CD4-positive, alpha-beta memory T cell (primary cell): ENCODE measurements at places on chromosomes 6 and 20. TPM values are rescaled to one million over a fixed set of nuclear protein-coding genes. Genes with fewer than 3 reads are reported as not detected.

DNA sequence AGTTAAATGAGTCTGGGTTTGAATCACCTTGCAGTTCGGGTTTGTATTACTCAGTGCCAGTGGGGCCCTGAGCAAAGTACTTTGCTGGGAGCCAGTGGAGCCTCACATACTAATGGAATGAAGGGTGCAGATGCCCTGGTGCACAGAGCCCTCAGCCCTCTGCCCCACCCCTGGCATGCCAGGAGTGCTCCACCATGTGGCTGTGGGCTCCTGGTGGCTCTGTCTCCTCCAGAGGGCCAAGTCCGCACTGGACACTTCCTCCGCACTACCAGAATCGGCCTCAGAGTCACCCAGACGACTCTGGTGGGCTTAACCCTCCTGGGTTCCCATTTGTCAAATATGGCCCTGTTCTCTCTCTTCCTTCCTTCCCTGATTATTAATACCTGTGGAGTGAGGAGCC is 94.0 kb downstream of the STK35 start:
- no peaks in the 10 kb centered on the region for H3K27me3 ChIP-seq
- H3K4me1 ChIP-seq: no peaks in the 10 kb centered on the region
- no peaks in the 10 kb centered on the region for H3K36me3 ChIP-seq
- DNase-seq: no peak

C20orf141 gene
- total RNA-seq: not detected

DNA sequence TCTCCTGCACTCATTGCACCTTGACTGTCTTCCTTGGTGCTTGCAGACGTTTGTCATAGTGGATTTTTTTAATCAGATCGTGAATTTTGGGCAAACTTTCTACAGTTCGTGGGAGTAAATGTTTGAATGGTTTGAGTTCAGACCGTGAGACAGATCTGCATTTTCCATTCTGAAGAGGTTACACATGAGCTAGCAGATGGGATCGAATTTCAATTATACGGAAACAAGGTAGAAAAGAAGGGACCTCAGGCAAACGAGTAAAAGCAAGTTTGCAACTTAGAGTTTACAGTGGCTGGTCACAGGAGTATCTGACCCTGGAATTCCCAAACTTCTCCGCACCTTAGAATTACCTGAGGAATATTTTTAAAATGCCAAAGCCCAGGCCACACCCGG is 17.2 kb upstream of the NCR2 start:
- no peak for DNase-seq
- H3K36me3 ChIP-seq: no peaks in the 10 kb centered on the region
- H3K27ac ChIP-seq: no peak overlapping the region
- H3K4me3 ChIP-seq: no peak overlapping the region
- peaks cover 7% of the 10 kb centered on the region for H3K4me1 ChIP-seq
- H3K27me3 ChIP-seq: no peaks in the 10 kb centered on the region

DNA sequence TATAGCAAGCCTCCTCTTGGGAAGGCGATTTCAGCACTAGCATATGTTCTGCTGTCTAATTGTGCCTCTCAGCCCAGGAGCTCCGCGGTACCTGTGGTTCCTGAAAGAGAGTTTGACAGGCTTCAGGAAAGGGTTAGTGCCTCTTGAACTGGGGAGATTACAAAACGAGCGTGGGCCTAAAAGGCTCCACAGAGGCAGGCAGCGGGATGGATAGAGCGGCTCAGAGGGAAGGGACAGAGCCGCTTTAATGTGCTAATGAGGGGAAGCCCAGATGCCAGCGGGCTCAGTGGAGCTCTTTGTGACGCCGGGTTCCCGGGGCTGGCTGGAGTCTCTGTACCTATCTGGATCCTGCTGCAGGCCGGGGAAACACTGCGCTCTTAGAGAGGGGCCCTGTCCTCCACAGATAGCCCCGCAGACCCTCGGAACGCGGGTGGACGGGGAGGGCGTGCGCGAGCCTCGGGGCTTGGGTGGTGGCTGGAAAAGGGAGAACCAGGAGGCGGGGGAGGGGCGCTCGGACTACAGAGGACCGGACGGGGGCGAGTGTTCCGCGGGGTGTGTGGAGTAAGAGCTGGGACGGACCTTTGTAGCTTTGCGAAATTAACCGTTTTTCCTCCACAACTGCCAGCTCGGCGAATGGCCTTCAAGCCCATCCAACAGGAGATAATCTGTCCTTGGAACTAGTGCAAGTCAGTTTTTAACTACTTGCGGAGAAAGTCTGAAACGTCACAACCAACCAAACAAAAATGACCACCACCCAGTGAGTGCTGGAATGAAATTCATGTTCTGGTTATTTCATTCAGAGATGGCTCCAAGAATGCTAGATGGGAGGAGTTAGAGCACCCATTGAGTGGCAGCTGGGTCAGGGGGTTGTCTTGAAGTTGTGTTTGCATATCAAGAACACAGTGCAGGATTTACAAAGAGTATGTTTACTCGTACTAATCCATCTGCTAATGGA is 13.0 kb downstream of the SLC35F1 start:
- no peak overlapping the region for H3K4me3 ChIP-seq
- peaks cover 5% of the 10 kb centered on the region for H3K27me3 ChIP-seq
- H3K4me1 ChIP-seq: no peaks in the 10 kb centered on the region
- no peaks in the 10 kb centered on the region for H3K36me3 ChIP-seq

DNA sequence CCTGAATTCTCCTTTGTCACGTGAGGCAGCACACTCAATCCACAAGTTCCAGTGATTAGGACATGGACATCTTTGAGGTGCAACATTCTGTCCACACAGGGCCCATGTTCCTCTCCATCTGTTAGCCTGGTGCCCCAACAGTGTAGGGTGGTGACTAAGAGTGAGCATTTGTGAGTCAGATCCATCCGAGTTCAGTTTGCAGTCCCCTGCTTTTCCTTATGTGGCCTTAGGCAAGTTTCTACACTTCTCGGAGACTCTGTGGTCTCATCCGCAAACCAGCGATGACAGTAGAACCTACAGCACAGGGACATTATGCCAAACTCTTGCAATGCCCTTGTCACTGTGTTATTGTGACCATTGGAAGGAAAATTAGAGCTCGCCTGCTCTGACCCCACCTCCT is 178.7 kb upstream of the CDH4 start:
- H3K4me1 ChIP-seq: no peaks in the 10 kb centered on the region
- DNase-seq: no peak
- H3K36me3 ChIP-seq: no peaks in the 10 kb centered on the region
- no peak overlapping the region for H3K4me3 ChIP-seq
- H3K27ac ChIP-seq: no peak overlapping the region
- H3K27me3 ChIP-seq: no peaks in the 10 kb centered on the region

DNA sequence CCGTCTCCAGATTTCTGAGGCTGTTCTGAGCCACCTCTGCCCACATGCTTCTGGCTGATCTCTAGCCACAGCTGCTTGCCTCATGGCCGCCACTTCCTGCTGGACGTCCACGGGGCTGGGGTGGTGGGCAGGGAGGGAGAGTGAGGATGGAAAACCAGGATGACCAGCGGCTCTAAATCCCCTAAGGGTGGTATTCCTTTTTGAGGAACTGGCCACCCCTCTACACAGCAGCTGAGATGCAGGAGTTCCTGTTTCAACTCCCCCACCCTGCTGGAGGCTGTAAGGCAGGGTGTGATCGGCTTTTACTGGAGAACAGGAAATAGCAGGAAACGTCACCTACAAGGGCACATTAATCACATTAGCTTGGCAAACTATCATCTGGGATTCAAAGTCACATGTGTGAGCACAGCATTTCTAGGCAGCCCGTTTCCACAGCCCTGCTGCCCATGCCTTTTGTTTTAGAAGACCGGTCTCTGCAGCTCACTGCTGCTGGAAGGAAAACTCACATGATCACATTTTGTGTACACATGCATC is 181.6 kb upstream of the ECI2 start:
- no peaks in the 10 kb centered on the region for H3K4me1 ChIP-seq
- no peak for DNase-seq
- no peaks in the 10 kb centered on the region for H3K36me3 ChIP-seq
- H3K27ac ChIP-seq: no peak overlapping the region

- H3K36me3 ChIP-seq: no peaks in the 10 kb centered on the region
- no peak overlapping the region for H3K27ac ChIP-seq
- no peaks in the 10 kb centered on the region for H3K4me1 ChIP-seq
- no peak overlapping the region for H3K4me3 ChIP-seq
- H3K27me3 ChIP-seq: no peaks in the 10 kb centered on the region
These were observed 191.1 kb downstream of the FOXC1 start for GRCh38 chr6:1800845-1801244.

- H3K27me3 ChIP-seq: peaks cover 8% of the 10 kb centered on the region
- H3K36me3 ChIP-seq: no peaks in the 10 kb centered on the region
- H3K27ac ChIP-seq: no peak overlapping the region
- H3K4me1 ChIP-seq: peaks cover 3% of the 10 kb centered on the region
These were observed 146.6 kb downstream of the SOBP start for GRCh38 chr6:107636486-107636885.

DNA sequence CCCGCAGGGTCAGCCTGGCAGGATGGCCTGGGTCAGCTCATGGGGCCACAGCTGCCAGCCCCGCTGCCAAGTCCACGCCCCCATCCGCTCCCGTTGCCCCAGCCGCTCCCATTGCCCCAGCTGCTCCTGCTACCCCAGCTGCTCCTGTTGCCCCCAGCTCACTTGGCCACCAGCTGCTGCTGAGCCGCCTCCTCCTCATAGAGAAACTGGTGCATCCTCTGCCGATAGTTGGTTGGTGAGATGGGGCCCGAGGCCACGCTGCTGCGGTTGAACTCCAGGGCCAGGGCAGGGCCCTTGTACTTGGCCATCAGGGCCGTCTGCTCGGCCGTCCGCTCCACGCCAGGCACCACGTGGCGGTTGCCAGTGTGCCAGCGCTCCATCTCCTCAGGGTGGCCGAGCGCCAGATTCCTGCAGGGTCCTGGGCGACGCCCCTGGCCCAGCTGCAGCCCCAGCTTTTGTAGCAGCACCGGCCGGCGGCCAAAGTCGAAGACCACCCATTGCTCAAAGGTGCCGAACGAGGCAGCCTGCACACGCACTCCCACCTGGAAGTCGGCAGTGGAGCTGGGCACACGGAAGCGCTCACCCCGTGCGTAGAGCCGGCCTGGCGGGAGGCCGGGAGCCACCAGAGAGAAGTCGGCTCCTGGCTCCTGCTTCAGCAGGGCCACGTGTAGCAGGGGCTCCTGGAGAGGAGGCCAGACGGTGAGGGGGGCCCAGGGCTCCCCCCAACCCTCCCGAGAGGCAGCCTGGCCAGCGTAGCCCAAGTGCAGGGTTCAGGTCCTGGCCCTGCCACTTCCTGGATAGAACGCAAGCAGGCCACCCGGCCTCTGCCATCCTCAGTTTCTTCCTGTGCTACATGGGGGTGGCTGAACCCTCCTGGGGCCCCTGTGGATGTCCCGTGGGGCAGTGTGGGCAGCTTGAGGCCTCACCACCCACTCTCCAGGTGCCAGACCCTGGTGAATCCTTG is 4.8 kb downstream of the HELZ2 start:
- H3K27ac ChIP-seq: no peak overlapping the region
- peaks cover 5% of the 10 kb centered on the region for H3K36me3 ChIP-seq
- DNase-seq: peak; percentile 10
- H3K4me3 ChIP-seq: no peak overlapping the region

SLC35B2 gene
- 20.7 TPM for total RNA-seq

- no peak overlapping the region for H3K27ac ChIP-seq
- no peak for DNase-seq
- no peaks in the 10 kb centered on the region for H3K36me3 ChIP-seq
These were observed 130.8 kb downstream of the BTBD9 start for GRCh38 chr6:38508894-38509293.

ZBTB9 gene
- 12.8 TPM for total RNA-seq
